Anterior cingulate cortex (tissue), 58 donors: ENCODE measurements at places on chromosomes 3 and 15.

DNA sequence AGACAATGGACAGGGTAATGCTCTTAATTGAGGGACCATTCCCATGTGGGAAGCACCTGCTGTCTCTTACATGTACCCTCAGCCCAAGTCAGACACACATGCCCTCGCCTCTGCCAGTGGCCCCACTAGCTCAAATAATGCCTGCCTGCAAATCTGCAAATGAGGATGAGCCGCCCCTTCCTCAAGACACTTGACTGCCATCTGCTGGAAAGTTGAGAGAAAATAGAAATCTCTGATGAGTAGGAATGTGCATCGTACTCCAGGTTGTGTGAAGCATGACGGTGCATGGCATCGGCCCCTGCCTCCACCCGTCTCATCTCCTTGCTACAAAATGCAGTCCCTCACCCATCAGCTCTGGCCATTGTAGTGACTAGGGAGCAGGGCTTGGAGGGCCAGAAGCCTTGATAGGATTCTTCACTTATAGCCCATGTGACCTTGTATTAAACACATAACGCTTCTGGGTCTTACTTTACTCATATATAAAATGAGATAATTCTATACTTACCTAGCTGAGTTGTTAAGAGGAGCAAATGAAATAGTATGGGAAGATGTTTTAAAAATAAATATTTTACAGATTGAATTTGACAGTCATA lies 6.3 kb upstream of the SCN5A start:
- DNase-seq, result no peak

DNA sequence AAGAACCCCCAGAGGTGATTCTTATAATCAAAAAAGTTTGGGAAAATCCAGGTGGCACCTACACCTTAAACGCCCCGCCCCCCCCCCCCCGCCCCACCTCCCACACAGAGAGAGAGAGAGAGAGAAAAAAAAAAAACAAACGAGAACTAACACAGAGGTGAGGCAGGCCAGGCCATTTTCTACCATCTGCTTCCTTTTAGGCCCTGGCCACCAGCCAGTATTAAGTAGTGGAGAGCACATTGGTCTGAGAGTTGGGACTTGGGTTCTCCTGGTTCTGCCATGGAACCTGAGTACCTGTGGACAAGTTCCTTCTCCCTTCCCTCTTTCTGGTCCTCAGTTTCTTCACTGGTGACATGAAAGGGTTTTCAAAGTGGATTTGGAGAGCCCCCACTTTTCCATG lies 60.6 kb downstream of the SLC6A11 start:
- no peak for DNase-seq

- DNase-seq, result no peak
Measured at GRCh38 chr15:36050899-36051298, 504.9 kb upstream of the DPH6 start.

DNA sequence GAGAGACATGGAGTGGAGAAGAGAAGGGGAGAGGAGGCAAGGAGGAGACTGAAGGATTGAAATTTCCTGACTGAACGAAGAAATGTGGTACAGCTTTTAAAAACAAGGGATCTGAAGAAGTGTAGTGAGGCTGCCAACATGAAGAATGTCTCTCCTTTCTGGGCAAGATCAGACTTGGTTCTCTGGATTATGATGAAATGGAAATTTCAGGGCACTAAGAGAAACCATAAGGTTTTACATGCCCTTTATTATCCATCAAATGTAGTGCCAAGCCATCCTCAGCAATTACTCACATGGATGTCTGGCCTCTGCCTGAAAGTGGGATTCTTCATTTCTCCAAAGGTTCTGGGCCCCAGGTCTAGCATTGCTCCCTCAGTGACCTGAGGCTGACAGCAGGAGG lies 77.6 kb upstream of the CCDC80 start:
- DNase-seq, result no peak

DNA sequence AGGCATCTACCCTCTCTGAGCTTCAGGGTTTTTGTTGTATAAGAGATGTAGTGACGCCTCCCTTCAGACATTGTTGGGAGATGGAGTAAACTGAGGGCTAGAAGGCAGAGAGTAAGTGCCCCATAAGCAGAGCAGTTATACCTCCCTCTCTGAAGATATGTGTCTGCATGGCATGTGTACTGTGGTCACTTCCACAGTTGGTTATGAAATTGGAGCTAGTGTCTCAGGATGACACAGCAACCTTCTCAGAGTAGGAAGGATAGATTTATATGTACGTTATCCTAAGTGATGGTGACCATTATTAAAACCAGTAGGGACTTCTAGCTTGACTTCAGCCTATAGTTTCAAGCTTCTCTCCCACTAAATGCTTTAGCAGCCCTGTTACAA lies 17.9 kb downstream of the PXK start:
- no peak for DNase-seq

DNA sequence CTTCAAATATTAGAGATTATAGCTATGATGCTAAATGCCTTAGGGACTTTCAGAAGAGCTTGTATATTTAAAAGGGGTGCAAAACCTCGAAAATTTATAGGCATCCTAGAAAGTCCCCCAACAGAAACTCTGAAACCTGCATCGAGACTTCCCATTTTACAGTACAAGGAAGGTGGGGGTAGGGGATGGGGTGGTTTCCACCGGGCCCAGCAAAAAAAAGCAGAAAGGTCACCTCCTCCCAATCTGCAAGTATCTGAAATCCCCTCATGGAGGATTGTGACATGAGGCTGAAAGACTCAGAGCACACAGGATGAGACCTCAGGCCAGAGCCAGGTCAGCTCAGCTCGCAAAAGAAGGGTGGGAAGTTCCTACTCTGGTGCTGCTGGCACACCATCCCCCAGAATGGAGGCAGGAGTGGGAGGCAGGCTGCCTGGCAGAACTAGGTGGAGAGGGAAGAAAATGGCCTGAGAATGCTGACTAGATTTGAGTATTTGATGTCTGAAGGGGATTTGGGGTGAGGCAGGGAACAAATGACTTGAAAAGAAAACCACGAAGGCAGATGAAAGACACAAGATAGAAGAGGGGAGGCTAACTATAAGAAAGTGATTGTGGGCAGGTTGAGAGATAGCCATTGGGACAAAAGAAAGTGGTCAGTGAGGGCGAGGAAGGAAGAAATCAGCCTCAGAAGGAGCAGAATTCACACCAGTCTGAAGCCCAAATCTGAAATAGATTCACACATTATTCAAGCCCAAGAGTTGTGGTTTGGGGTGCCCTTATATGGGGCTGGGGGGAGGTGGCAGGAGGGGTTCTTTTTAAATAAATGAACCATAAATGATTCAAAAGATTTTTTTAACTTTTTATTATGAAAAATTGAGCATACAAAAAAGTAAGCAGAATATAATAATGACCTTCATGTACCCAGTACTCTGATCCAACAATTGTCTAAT lies 22.5 kb upstream of the TSC22D2 start:
- no peak for DNase-seq

DNA sequence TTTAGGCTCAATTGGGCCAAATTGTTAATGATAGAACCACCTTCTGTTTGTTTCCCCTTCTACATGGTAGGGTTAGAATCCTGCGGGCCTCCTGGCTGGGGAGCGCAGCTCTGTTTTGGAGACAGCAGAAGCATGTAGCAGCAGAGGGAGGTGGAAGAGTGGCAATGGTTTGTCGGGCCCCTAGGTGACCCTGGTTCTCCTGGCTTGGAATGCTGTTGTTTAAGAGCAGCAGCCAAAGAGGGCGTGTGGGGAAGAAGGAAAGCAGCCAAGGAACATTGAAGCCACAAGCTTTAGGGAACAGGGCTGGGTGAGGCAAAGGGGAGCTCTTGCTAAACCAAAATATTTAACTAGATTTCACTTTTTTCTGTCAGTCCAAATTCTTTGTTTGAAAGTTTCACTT lies 213.7 kb upstream of the NR2E3 start:
- peak; percentile 23 for DNase-seq

GRCh38 chr15:42057799-42058646 lies 36.3 kb downstream of the PLA2G4D start:
- no peak for DNase-seq

DNA sequence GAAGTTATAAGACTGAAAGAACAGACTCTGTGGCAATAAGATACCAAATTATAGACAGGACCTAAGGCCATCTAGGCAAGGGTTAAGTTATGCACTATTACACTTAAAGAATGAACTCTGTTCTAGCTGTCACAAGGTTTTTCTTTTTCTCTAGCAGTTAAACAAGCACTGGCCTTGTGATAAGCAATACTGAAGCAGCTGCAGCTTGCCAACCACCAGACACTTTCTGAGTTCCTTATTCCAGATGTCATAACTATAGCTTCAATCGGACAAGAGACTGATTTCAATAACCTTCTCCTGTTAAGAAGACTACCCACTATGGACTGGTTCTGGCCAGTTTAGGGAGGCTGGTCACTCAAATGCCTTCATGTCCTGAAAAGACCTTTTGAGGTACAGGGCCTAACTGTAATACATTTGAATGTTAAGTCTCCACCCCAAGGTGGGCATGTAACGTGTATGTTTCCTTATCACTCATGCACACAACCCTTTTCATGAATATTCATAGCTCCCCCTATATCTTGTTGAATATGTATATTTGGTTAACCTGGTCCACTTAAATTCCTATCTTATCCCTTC lies 85.8 kb downstream of the CFAP20DC start:
- no peak for DNase-seq

- no peak for DNase-seq
Measured at GRCh38 chr3:73041537-73041936, 19.9 kb upstream of the EBLN2 start.
